ENCODE measurements at places on chromosomes 2 and 18.
A peak's percentile ranks its signal among the peaks of the same experiment; 100 is the strongest.

DNA sequence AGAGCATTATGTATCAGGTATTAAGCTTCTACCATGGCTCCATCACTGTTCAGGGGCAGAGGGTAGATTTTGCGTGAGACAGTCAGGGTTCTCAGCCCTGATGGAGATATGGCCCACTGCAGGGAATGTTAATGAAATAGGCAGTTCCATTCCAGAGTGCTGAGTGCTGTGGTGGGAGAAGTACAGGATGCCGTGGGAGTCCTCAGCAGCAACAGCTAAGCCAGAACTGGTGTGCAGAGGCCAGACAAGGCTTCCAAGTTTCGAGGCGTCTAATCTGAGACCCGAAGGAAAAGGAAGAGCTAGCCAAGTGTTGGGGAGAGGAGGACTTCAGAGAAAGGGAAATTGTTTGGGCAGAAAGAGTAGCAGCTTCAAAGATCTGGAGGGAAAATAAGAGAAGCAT lies 30.2 kb upstream of the MAPRE2 start:
- no peak for DNase-seq

DNA sequence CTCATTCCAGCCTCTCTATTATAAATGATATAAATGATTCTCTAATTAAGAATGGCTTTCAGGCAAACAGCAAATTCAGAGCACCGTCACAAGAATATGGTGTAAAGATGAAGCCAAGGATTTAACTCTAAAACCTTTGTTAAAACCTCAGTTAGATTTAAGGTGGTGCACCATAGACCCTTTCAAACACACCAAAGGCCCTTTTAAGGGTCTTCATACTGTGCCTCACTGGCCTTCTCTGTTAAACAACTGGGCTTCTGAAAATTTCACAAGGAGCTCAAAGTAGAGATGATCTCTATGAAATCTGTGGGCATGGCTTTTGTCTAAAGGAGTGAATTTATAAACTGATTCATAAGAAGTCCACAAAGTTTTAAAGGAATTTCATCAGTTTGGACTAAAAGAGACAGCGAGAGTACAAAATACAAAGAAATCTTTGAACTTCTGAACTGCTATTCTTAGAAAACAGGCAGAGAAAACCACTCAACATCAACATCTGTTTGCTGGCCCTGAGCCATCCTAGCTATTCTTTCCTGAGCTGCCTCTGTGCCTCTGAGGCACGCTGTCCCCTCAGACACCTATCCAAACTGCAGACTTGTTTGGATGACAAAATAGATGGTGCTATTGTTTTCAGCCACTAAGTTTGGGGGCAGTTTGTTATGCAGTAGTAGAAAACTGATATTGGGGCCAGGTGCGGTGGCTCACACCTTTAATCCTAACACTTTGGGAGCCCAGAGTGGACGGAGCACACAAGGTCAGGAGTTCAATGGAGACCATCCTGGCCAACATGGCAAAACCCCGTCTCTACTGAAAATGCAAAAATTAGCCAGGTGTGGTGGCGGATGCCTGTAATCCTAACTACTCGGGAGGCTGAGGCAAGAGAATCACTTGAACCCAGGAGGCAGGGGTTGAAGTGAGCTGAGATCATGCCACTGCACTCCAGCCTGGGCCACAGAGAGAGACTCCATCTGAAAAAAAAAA lies 72.9 kb upstream of the MYCN start:
- DNase-seq: no peak

DNA sequence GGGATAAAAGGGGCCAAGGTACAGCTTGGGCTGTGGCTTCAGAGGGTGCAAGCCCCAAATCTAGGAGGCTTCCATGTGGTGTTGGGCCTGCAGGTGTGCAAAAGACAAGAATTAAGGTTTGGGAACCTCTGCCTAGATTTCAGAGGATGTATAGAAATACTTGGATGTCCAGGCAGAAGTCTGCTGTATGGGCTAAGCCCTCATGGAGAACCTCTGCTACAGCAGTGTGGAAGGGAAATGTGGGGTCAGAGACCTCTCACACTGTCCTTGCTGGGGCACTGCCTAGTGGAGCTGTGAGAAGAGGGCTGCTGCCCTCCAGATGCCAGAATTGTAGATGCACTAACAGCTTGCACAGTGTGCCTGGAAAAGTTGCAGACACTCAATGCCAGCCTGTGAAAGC lies 880.6 kb upstream of the ID2 start:
- no peak for DNase-seq

DNA sequence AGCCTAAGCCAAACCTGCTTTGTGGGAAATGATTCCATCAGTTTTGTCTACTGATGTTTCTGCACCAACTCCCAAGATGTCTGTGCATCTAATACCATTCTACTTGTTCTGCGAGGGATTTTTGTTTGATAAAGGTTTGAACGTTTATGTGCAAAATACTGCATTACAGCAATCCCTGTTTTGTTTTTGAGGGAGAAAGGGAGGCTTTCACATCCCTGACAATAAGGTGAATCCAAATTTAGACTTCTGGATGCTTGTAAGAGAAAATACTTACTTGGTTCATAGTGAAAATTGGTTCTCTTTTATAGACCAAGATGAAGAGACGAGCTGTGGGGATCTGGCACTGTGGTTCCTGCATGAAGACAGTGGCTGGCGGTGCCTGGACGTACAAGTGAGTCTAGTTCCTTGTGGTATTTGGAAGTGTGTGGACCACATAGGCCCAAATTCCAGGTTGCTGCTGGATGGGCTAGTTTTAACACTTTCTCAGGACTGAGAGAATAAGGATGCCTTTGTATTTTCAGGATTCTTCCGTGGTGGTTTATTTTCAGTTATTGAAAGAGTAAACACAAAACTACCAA lies 1.1 kb downstream of the RPL37A start:
- no peak for DNase-seq

GRCh38 chr2:48339451-48339850 lies 190.5 kb upstream of the STON1 start:
- DNase-seq: no peak

DNA sequence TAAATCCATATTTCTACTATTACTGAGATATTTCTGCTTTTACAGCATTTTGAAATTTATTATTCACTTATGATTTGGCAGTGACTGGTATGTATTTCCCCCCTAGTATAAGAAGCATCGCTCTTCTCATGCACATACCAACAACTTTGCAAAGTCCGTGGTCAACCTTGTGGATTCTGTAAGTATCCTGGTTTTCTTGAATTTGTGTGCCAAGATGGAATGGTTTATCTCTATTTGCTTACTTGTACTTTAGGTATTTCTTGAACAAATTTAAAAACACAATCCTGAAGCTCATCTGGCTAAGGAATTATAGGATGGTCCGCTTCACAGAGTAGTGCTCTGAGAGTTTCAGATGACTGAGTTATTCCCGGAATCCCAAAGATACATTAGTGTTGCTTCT lies 85.0 kb upstream of the FAM237A start:
- no peak for DNase-seq

DNA sequence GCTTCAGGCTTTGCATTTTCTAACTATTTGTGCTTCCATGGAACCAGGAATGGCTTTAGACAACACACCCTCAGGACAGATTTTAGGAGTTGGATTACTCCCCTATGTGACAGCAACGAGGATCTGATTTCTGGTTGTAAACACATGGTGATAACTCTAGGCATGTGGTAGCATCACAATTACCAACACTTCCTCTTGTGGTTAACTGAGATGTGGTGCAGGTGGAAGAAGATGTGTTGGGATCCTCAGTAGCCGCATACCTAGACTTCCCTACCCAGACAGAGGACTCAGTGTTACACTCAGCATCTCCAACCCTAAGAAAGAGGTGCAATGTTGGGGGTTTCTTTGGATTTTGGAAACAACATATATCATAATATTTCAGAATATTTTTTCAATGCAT lies 234.8 kb downstream of the DOK6 start:
- DNase-seq: no peak

- DNase-seq: no peak
Observed at GRCh38 chr2:198788676-198789075, 669.1 kb downstream of the SATB2 start.

DNA sequence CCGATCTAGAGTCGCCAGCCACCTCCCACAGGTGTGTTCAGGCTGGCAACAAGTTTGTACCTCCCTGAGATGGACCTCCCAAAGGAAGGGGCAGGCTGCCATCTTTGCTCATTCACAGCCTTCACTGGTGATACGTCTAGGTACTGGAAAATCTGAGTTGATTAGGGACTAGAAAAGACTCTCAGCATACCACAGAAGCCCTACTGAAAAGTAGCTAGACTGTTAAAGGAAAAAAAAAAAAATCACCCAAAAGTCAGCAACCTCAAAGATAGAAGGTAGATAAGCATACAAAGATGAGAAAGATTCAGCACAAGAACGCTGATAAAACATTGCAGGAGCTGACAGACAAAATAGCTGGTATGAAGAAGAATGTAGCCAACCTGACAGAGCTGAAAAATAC lies 128.6 kb upstream of the WDR75 start:
- no peak for DNase-seq

DNA sequence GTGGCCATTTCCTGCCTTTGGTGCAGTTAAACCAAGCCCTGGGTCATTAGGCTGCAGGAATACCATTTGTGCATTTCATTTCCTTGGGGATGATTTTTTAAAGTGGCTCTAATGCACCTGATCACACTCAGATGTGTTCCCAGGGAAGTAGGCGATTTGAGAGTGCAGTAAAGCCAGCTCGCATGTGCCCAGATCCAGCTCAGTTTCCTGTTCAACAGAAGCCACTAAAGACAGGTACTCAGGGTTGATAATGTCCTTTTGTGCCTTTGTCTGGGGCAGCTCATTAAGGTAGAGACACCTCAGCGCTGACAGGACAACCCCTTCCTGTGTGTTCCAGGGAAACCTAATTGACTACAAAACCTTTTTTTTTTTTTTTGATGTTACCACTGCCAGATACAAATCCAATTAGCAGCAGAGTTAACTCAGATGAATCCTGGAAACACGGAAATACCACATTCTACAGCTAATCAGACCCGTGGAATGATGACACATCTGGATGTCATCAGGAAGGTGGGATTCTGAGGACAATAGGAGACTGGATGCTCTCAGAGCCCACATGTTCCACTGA lies 15.2 kb upstream of the CHRNA1 start:
- DNase-seq: peak; percentile 71

- DNase-seq: peak; percentile 73
Observed at GRCh38 chr2:201858281-201859184, 52.2 kb downstream of the CDK15 start.

GRCh38 chr18:74477771-74478170 lies 18.4 kb upstream of the CNDP2 start:
- no peak for DNase-seq

DNA sequence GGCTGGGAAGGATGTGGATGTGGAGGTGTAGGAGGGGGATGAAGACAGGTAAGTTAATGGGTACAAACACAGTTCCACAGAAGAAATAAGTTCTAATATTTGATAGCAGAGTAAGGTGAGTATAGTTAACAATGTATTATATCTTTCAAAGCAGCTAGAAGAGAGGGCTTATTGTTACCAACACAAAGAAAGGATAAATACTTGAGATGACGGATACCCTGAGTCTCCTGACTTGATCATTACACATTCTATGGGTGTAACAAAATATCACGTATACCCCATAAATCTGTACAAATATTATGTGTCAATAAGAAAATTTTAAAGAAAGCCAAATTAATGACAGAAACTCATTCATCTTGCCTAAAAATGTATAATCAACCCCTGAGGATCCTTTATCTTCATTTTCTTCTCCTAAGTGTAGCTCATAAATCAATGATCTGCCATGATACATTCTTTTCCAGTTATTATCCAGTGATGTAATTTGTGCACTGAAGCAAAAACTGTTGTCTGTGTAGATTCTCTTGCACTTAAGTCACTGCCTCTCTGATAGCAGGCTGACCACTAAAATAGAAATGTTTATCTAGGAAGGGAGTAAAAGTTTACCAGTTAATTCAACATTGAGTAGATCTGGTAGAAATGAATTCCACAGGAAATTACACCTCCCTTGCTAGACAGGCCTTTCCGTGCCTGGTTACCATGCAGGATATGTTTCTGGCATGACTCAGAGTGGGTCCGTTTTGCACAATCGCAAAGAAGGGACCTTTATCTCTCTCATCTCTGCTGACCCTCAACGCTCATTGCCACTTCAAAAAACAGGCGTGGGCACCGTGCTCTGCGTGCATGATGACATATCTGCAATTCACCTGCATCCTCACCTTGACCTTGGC lies 249.7 kb upstream of the NCKAP5 start:
- DNase-seq: peak; percentile 97

GRCh38 chr18:35755369-35755768 lies 173.8 kb downstream of the GALNT1 start:
- DNase-seq: no peak

GRCh38 chr2:191441496-191442214 lies 196.5 kb downstream of the MYO1B start:
- no peak for DNase-seq

DNA sequence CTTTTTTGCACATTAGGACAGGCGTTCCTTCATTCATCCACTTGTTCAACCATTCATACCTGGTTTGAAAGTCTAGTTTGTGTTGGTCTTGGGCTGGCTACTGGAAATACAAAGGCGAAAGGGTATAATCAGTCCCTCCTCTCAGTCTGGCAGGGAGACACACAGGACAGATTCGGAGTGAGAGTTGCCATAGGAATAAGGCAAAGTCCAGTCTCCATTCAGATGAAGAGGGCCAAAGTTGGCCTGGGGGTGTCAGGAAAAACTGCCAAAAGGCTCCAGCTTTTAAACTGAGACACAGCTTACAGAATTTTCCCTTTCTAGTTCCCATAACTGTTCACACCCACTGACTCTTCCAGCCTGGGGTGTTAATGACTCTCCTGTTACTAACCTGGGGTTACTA lies 96.3 kb upstream of the AQP4 start:
- no peak for DNase-seq

DNA sequence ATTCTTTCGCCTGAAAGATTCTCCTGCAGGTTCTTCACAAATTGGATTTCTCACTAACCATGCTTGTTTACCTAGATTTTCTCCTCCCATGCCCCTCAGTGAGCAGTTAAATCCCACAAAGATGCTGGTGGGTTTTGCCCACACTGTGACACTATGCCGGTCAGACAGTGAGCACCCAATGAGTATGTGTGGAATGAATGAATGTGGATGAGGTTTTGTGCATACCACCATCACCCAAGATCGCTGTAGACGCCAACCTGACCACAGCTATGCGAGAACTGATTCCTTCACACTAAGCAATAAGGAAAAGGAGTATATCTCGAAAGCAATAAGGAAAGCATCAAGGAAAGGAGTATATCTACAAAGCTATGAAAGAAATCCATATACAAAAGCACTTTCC lies 116.7 kb downstream of the PID1 start:
- no peak for DNase-seq

All from SW480 (cell line).